ENCODE measurements at places on chromosomes 11 and 22.

- DNase-seq: no peak
These were observed 33.4 kb upstream of the SORL1 start for GRCh38 chr11:121418625-121419114.

DNA sequence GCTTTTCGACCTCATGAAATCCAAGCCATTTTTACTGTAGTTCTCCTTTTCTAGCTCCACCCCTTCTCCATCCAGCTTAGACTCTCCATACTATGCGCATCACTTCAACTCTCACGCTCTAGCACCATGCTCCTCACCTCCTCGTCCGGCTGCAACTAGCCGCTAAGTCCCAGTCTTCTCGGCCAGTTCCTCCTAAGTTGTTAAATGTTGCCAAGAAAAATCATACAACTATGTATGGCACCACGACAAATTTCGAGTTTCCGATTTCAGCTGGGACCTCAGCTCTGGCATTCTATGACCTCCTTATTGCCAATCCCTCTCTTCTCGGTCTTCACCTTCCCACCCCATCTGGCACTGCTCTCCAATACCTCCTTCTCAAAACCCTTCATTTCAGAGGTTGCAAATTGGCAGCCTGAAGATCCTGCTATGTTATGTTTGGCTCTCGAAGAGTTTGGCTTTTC, 1.0 kb downstream of the ZNF70 start:
- no peak for DNase-seq

DNA sequence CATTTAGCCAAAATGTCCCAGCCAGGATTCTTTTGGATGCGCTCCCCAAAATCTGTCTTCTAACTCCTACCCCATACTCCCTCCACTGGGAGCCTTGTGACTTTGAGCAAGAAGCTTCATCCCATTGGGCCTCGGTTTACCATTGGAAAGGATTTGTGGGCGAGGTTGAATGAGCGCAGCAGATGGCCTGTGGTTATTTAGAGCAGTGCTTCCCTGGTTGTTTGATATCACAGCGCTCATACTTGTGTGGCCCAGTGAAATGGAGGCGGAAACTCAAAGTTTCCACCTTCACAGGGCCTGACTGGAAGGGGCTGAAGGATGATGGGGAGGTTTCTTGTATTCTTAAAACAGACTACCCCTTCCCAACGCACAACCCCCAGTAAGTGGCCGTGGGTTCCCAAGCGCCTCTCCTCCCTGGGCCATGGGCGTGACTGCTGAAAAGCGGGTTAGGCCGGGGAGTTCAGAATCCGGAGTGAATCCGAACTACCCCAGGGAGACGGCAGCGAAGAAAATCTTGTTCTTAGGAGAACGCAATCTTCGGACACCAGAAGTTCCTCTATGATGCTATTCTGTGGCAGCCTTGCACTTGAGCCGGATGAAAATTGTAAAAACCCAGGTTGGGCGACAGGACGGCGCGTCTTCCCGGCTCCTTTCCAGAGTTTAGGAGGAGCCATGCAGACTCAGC, 1.2 kb upstream of the ATF4 start:
- DNase-seq: no peak

DNA sequence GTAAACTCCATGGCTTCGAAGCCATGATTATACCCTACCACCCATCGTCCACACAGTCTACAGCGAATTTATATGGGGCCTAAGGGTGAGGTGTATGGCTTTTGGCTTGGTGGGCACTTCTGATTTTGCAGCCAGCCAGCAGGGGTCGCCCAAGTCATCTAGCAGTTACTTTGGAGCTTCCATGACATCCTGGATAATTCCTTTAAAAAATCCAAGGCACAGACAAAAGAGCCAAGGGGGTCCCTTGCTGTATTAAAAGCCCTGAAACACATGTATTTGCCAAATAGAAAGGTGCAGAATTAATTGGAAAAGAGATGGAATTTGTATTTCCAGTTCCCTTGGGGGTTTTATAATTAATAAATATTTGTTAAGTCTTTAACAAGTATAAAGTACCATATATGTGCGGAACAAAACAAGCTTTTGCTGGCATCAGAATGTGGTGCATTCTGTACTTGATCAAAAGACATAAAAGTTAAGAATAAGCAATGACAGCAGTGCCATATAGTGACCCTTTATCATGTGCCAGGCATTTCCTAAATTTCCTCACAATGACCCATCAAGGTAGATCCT, 132.8 kb upstream of the PITPNB start:
- no peak for DNase-seq

- no peak for DNase-seq
These were observed 82.2 kb upstream of the OR4B1 start for GRCh38 chr11:48134221-48134922.

DNA sequence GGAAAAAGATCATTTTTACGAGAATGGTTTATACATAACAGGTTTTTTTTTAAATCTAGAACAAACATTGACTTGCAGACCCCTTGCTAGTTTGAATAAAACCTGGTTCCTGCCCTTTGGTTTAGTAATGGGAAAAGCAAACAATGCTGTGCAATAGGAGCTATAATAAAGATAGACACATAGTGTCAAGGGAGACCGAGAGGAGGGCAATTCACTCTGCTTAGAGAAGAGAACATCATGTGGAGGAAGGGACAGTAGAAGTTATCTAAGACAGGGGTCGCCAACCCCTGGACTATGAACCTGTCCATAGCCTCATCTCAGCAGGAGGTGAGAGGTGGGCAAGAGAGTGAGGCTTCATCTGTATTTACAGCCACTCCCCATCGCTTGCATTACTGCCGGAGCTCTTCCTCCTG, 7.0 kb upstream of the RDX start:
- no peak for DNase-seq

GRCh38 chr22:19207401-19207808, 28.9 kb upstream of the SLC25A1 start:
- DNase-seq: no peak

GRCh38 chr11:73530109-73530508, 67.8 kb downstream of the FAM168A start:
- DNase-seq: no peak

- no peak for DNase-seq
These were observed 288.3 kb downstream of the CADM1 start for GRCh38 chr11:115215694-115216617.

Measured in stimulated activated CD8-positive, alpha-beta memory T cell treated with anti-CD3 and anti-CD28 coated beads, Interleukin-12 subunit alpha, Interleukin-12 subunit beta, amount 100 ng/mL, for 4 hours (primary cell).